ENCODE measurements at places on chromosomes 6 and 20.

GRCh38 chr6:105882121-105882803 lies 203.9 kb upstream of the PRDM1 start:
- DNase-seq = no peak

DNA sequence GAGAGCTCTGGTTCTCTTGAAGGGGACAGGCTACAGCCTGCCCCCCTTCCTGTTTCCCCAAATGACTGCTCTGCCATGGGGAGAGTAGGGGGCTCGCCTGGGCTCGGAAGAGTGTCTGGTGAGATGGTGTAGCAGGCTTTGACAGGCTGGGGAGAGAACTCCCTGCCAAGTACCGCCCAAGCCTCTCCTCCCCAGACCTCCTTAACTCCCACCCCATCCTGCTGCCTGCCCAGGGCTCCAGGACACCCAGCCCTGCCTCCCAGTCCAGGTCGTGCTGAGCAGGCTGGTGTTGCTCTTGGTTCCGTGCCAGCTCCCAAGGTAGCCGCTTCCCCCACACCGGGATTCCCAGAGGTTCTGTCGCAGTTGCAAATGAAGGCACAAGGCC lies 9.8 kb downstream of the VEGFA start:
- DNase-seq = no peak

GRCh38 chr6:80289727-80290126 lies 183.3 kb downstream of the BCKDHB start:
- no peak for DNase-seq

DNA sequence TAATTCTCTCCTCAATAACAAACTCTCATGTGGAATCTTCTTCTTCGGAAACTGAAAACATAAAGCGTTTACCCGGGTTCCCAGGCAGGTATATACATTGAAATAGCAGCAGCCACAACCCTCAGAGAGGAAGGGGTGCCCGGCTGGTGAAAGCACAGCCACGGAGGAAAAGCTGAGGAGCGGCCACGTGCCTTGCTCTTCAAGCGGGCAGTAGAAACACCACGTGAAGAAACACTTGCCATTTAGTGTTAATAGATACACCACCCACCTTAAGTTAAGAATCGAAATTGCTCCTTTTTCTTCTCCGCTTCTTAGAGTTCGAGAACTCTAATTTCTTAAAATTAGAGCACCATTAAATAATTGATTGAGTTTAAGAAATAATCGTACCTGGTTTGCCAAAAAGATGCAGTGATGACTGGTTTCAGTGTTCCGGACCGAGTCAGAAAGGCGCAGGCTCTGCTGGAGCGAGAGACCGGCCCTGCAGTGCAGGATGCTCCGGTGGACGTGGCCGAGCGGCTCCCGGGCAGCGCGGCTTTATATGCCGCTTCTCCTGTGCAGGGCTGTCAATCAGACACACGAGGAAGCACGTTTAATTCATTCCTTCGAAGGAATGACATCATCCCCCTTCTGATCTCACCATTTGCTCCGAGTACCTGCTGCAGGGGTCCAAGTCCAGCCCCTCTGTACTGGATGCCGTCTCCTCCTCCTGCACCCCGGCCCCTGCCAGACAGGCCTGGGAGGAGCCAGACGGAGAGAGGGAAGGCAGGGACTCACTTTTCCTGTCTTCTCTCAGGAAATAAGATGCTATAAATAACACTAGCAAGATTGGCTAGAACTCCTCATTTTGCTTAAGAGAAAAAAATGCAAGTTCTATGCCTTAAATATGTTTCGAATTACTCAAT lies at the start of gene THBS2:
Gene THBS2, minus strand, starts transcription at position 510 of the 902 bp plus-strand sequence. CDS start 3,062 bp downstream, outside the sequence.
- DNase-seq = peak; percentile 72

- no peak for DNase-seq
Measured at GRCh38 chr6:134278000-134278399, 39.9 kb downstream of the SGK1 start.

DNA sequence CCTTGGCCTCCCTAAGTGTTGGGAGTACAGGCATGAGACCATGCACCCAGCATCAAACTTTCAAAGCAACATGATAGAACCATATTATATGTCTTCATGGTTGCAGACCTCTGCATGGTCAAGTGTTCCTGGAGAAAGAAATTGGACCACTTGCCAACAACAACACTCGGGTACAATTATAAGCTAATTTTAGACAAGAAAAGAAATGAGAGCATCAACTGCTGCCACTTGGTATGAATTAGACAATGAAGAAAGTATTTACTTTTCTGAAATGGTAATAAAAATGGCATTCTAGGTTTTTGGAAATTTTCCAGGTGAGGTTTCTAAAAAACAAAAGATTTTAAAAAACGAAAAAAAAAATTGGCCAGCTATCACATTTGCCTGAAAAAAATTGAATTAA lies 7.7 kb upstream of the PM20D2 start:
- DNase-seq = no peak

DNA sequence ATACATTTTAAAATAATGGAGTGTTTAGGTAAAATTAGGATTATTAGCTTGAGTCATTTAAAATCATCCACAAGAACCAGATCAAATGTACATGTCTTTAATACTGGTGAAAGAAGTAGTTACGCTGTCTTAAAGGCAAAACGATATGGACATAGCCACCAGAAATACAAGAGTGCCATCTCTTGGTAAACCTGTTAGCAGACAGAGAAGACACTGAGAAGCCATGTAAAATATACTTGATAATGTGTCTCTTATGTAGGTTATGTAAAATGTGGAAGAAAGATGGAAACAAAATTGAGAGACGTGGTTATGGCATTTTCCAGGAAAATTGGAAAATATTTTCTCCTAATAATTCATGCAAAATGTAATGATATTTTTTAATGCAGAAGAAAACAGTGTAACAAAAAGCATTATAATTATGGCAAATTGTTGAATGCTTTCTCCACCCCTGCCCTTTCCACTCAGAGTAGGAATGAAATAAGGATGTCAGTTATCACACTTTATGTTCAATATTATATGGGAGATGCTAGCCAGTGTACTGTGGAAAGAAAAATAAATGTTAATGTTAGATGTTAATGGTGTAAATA lies 12.2 kb upstream of the SLC17A2 start:
- no peak for DNase-seq

GRCh38 chr6:154139892-154140291 lies 100.9 kb downstream of the OPRM1 start:
- no peak for DNase-seq

- DNase-seq = no peak
Measured at GRCh38 chr6:30891816-30892538, 7.7 kb downstream of the DDR1 start.

- peak; percentile 85 for DNase-seq
Measured at GRCh38 chr6:75493400-75494064, at the start of gene FILIP1. TSS of gene FILIP1 (minus strand) at chr6:75493800. CDS start at chr6:75414972, 78,828 bp downstream.

GRCh38 chr6:66735106-66735890 lies 1028.3 kb upstream of the EYS start:
- no peak for DNase-seq

GRCh38 chr20:47740862-47741184 lies 44.5 kb downstream of the SULF2 start:
- DNase-seq = peak; percentile 35

- DNase-seq = no peak
Measured at GRCh38 chr6:131258010-131258652, 122.9 kb downstream of the AKAP7 start.

- DNase-seq = no peak
Measured at GRCh38 chr6:157779705-157780604, 43.1 kb upstream of the SNX9 start.

- no peak for DNase-seq
Measured at GRCh38 chr20:50329981-50330503, 139.4 kb downstream of the CEBPB start.

- DNase-seq = no peak
Measured at GRCh38 chr6:30075790-30076732, 492 bp upstream of the RNF39 start.

- DNase-seq = no peak
Measured at GRCh38 chr6:134663800-134664535, 285.9 kb downstream of the ALDH8A1 start.

GRCh38 chr6:157089851-157090250 lies 233.5 kb downstream of the TMEM242 start:
- DNase-seq = no peak

DNA sequence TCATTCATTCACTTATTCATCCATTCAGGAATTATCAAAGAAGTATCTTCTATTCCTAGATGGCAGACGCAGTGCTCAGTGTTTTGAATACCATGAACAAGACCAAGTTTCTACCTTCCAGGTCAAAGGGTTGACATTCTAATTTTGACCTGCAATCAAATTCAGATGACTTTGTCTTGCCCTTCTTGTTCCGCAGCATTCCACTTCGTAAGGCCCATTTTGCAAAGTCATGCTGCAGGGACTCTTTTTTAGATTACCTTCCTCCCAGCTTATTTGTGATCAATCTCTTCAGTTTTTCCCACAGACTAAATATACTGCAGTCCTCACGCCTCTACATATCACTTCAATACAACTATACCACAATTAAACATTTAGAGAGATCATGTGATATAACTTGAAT lies 7.1 kb upstream of the TAAR1 start:
- no peak for DNase-seq

- no peak for DNase-seq
Measured at GRCh38 chr6:39357998-39358686, 35.6 kb upstream of the KCNK16 start.

GRCh38 chr20:32078791-32079190 lies 26.7 kb downstream of the HCK start:
- no peak for DNase-seq

DNA sequence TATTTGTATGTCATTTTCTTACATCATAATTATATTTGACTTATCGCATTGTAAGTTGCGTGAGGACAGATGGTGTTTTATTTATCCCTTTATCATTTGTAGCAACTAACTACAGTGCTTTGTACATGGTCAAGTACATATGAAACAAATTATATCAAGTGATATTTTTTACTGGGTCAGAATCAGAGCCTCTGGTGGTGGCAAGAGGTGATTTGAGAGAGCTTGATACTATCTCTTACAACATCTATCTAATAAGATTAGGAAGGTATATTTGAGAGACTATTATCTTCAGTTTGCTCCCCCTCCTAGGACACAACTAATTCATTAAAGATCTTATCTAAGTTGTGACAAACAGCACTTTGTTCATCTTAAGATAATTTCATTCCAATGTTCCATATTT lies 47.7 kb downstream of the BCKDHB start:
- DNase-seq = no peak

DNA sequence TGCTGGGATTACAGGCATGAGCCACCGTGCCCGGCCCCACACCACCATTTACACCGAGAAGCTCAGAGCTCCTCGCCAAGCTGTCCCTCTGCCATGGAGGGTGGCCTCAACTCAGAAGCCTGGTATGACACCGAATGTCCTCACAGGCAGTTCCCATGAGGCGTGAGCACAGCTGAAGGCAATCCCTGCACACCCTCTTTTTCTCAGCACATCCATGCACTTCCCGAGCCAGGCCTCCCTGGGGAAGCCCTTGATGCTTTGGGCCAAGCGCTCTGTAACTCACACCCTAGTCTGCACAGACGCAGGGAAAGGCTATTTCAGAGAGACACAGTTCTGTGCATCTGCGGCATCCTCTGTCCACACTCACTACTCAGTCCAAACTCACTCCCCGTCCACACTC lies 18.4 kb downstream of the THBS2 start:
- DNase-seq = no peak

DNA sequence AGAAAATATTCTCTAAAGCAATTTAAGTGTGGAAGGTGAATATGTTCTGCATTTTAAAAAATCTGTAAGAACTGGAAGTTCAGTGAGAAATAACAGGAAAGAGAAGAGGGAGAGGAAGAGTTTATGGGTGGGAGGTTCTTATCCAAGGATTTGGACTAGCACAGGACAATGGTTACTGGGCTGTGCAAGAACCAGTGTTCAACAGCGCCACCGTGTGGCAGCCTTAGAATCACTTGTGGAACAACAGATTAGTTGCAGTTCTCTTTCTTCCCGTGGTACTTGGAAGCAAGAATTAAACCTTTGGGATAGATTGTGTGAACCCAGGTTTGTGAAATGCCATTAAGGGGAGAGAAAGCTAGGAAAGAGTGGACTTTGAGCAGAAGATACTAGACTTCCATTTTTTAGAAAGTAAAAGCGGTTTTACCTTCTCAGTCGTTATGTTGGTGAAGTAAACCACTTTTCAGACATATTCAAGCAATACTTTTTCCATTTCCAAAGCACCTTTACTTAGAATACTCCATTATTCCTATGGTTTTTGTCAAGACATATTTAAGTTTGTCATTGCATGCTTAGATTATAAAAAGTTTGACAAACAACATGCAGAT lies 436.7 kb downstream of the RNF144B start:
- no peak for DNase-seq

DNA sequence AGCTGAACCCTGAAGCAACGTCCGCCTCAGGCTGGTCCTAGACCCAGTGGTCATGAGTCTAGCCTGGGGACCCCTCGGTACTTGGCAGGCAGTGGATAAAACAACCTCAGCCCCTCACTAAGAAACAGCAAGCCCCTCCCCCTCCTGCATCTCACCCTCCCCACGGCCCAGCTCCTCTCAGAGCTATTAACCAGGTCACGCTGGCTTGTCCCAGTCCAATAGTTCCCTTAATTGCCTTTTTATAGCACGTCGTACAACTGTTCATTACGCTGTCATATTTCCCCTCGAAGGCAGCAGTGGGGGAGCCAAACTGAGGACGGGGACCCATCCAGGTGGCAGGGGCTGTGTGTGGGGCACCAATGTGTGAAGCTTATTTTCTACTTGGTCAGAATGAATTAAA lies 8.6 kb upstream of the SLC32A1 start:
- DNase-seq = no peak

- DNase-seq = no peak
Measured at GRCh38 chr6:101490857-101491256, 97.3 kb downstream of the GRIK2 start.

GRCh38 chr6:151341476-151342195 lies 49.7 kb downstream of the ZBTB2 start:
- no peak for DNase-seq

DNA sequence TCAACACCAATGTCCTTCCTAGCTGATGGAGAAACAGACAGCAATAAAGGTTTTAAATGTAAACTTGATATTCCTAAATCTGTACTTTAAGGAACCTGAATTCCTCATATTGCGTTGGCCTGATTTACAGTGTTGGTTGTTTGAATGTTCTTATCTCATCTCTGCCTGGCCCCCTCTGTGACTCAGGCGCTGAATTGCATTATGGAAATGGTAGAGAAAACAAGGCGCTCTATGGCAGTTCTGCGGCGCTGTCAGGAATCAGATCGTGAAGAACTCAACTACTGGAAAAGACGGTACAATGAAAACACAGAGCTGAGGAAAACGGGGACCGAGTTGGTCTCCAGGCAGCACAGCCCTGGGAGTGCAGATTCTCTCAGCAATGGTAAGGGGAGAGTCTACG lies 32.6 kb upstream of the C20orf144 start:
- no peak for DNase-seq

DNA sequence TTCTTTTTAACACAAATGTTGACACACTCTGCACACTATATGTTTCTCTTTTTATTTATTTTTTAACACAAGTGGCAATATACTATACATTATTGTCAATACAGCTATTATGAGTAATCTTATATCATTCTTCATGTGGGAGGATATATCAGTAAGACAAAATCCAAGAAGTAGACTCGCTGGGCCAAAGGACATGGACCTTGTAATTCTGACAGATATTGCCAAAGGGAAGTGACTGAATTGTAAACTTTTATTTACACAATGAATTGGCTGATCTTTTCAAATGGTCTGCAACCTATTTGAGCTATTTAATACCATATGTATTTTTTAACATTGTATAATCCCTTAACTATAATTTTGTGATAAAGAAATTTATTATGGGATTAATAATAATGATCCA lies 56.0 kb downstream of the CCDC170 start:
- no peak for DNase-seq

- no peak for DNase-seq
Measured at GRCh38 chr6:104402572-104402971, 457.1 kb downstream of the HACE1 start.
